ENCODE measurements at places on chromosomes 12 and 14. TPM values are rescaled to one million over a fixed set of nuclear protein-coding genes. Genes with fewer than 3 reads are reported as not detected.

DNA sequence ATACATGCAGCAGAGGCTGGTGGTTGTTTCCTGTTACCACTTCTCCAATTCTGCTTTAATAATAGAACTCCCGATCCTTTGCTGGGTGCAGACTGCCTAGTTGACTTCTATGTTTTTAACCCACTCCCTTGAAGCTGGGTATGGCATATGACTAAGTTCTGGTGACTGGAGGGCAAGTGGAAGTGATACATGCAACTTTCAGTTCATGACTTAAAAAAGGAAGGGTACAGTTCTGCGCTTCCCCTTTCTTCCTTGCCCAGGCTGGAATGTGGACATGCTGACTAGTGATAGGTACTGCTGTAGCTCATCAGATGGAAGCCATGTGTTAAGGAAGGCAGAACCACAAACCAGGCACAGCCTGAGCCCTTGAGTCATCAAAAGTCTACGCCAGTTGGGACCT, 2.4 kb upstream of the A2M start:
- no peak for DNase-seq

FSCB gene
- not detected for total RNA-seq

OR6C2 gene
- total RNA-seq, result not detected

ARG2 gene
- total RNA-seq, result 78.7 TPM

DNA sequence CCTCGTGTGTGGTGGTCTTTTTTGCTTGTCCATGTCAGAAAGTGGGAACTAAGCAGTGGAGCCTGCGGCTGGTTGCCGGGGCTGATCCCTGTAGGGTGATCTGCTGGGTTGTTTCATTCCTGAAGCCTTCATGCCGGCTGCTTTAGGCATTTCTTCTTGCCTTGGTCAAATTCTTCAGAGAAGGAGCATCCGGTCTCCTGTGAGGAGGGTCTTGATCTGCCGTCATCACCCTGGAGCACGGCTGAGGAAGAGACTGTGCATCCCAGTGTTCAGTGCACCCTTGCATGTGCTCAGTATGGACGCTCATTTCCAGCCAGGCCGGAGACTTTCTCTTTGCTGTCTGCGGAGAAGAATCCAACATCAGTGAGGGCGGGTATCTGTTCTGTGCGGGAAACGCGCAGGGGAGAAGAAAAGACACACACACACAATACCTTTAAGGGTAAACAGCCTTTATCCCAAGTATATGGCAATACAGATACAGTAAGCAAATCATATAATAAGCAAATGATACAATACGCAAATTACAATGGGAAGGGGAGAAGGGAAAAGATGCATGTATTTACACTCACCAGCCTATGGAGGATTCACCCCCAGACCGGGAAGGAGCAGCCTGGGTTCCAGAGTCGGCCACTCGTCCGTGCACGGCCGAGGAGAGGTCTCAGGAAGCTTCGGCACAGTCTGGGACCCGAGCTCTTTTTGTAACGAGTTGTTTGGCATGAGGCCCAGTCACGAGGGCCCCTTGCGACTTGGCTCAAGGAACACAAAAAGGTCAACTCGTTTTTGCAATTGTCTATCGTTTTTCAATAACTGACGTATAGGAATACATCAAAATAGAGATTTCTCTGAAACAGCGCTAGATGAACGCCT, 1366.8 kb upstream of the TMEM132C start:
- no peak for DNase-seq

DNA sequence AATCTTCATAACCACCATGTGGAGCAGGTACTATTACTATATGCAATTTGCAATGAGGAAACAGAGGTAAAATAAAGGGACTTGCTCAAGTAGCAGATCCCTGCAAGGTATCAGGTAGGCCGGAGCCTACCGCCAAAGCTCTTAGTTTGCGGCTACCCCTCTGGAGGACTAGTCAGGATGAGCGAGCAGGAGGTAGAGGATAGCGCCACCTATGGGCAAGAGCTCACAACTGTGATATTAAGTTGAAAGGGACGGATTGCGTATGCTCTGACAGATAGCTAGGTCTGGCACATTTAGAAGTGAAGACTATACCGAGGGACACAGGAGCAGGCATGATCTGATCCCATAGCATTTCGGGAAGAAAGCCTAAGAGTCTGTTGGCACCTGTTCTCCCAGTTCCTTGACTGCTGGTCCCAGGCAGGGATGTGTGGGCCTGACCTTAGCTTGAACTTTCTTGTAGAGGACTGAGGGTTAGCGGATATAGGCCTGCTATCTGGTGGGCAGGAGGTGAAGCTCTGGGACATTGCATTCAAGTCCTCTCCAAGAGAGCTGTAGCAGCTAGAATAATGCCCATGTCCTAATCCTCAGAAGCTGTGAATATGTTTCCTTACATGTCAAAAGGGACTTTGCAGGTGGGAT, 48.0 kb downstream of the SLC17A8 start:
- DNase-seq, result peak; percentile 71

DNA sequence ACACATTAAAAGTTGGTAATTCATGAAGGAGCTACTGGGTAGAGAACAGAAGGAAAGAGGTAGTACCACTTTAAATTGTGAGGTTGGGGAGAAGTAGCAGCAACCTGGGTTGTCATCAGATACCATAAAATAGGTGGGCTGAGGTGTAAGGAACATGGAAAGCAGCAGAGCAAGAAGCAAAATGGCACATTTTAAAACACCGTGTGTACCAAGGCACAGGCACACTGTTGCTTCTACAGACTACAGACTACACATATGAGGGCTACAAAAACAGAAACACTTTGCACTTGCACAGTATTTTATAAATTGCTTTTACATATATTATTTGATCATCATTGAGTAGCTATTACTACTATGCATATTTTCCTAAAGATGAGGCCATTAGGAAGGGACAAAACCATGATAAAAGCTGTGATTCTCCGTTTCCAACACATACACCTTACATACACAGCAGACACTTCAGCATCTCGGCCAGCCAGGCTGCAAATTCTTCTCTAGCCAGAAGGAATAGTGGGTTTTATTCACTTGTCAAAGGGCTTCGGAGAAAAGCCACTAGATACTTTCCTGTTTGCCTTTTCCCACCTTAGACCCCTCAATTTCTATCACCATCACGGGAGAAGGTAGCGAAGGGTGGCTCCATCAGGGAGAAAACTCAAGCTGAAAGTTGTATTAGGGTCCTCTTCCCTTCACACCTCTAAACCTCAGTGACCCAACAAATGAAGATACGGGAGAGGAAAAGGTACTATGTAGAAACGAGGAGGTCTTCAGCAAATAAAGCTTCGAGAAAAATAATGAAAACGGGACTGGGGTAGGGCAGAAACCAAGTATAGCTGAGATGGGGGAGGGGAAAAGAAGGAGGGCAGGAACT, 1.6 kb downstream of the PYM1 start:
- no peak for DNase-seq

DNA sequence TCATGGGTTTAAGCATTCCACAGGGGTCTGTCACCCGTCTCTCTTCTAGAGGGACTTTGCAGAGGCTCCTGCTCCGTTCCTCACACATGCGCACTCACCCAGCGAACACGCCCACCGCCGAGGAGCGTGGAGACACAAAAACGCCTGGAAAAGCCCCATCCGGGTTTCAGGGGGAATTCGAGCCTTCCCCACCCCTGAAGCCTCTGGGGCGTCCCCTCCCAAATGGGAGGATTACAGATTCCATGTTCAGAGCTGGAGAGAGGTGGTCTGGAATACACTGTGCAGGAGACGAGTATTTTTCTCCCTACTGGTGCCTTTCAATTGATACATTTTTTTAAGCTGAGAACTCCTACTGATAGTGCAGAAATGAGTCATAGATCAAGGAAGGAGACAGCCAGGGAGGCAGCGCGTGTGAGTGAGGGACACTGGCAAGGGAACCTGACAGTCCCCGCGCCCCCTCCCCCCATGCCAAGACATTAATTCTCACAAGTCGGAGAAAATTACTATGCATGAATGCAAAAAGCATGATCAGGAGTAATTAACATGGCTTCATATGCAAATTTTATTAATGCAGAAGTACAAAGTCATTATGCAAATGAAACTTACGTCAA, 36.9 kb downstream of the BCL11B start:
- DNase-seq, result peak; percentile 74

CDCA3 gene
- total RNA-seq, result 5.2 TPM

DNA sequence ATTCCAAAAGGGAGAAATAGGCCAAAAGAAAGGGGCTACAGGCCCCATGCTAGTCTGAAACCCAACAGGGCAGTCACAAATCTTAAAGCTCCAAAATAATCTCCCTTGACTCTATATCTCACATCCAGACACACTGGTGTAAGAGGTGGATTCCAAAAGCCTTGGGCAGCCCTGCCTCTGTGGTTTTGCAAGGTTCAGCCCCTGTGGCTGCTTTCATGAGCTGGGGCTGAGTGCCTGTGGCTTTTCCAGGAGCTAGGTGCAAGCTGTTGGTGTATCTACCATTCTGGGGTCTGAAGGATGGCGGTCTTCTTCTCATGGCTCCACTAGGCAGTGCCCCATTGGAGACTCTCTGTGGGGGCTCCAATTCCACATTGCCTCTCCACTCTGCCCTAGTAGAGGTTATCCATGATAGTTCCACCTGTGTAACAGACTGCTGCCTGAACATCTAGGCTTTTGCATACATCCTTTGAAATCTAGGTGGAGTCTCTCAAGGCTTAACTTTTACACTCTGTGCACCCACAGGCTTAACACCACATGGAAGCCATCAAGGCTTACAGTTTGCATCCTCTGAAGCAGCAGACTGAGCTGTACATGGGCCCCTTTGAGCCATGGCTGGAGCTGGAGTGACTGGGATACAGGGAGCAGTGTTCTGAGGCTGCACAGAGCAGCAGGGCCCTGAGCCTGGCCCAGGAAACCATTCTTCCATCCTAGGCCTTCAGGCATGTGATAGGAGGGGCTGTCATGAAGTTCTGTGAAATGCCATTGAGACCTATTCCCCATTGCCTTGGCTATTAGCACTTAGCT, 66.5 kb upstream of the ABCD2 start:
- no peak for DNase-seq

AJUBA gene
- total RNA-seq, result 0.34 TPM

DNA sequence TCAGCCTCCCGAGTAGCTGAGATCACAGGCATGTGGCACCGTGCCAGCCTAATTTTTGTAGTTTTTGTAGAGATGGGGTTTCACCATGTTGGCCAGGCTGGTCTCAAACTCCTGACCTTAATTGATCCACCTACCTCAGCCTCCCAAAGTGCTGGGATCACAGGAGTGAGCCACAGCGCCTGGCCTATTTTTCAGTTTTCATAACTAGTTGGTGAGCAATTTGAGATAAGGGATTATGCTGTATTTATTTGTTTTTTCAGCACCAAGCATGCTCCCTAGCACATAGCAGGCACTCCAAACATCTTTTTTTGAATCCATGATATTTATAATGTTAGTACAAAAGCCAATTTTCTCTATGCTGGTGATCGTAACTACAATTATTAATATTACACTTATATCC, 541.2 kb downstream of the SNAPC1 start:
- DNase-seq, result no peak

DEPDC4 gene
- total RNA-seq, result 2.0 TPM

TSPAN8 gene
- total RNA-seq, result 1.6 TPM

DNA sequence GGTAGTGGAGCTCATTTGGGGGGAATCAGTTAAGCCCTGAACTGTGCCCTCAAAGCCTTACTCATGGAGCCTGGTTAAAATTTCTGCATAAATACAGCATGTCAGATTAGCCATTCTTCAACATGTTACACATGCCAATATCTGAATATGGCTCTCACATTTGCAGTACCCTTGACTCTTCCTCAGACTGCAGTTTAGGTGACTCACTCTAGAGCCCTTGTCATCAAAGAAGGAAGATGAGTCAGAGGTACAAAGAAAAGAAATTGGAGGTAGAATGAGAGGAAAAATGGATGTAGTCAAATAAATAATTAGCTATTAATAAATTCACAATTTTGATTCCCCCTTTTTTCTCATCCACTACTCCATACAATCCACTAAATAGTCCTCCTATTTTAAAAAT, 23.6 kb upstream of the OR4K2 start:
- no peak for DNase-seq

GRCh38 chr14:80419345-80419744, 208.0 kb upstream of the DIO2 start:
- DNase-seq, result no peak

FGF6 gene
- not detected for total RNA-seq

GRCh38 chr12:104650541-104650940, 193.8 kb downstream of the CHST11 start:
- no peak for DNase-seq

DNA sequence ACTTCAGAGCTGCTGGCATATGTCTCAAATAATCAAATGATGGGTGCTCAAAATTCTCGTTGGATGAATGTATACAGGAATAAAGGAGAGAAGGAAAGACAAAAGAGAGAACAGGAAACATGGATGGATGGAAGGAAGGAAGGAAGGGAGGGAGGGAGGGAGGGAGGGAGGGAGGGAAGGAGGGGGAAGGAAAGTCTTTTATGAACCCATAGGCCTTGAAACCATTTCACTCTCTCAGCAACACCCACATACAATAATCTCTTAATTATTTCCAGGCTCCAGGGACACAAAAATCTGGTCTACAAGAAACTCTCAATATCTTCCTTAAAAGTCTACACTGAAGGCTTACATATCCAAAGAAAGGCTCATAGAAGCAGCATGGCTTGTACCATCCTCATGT, 363.4 kb upstream of the TMPO start:
- DNase-seq, result no peak

LHX5 gene
- total RNA-seq, result 3.1 TPM

SIX1 gene
- total RNA-seq, result 79.6 TPM

- DNase-seq, result no peak
These were observed 10.1 kb upstream of the DCAF4 start for GRCh38 chr14:72916174-72916573.

- DNase-seq, result no peak
These were observed 10.5 kb downstream of the WNT5B start for GRCh38 chr12:1639538-1639937.

GRCh38 chr14:74501135-74501614, 7.6 kb downstream of the ISCA2 start:
- peak; percentile 76 for DNase-seq

All from glutamatergic neuron (in vitro differentiated cells).